ENCODE measurements at places on chromosomes 6 and 20.
A peak's percentile ranks its signal among the peaks of the same experiment; 100 is the strongest.

GRCh38 chr6:21505574-21505990, 88.0 kb upstream of the SOX4 start:
- no peak for DNase-seq

DNA sequence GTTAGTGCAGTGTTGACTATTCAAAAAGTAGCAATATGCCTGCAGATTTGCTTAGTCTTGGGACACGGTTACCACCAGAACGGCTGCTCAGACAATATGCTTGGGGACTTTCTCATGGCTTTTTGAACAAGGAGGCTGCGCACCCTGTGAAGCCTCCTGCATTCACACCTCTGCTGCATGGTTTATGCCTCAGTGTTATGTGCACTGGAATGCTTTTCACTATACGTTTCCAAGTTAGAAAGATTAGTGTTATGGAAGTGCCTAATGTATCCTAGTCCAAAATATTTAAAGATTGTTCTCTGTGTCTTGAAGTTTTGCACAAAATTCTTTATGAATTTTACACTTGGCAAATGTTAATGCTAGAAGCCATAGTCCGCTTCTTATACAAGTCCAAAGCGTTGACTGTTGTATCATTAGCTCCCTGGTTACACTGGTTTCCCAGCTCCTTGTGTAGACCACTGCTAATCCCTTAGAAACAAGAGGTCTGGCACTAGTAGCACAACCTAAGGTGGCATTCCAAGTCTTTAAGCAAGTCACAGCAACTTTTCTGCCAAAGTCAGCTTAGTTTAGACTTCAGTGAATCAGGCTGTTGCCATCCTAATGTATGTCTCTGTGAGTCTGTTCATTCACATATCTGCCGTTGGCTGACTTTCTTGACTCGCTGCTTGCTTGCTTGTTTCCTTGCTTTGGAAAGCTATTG, 26.3 kb upstream of the SLC22A1 start:
- no peak for DNase-seq

GRCh38 chr6:53067849-53068361, 2.7 kb downstream of the FBXO9 start:
- DNase-seq, result no peak

DNA sequence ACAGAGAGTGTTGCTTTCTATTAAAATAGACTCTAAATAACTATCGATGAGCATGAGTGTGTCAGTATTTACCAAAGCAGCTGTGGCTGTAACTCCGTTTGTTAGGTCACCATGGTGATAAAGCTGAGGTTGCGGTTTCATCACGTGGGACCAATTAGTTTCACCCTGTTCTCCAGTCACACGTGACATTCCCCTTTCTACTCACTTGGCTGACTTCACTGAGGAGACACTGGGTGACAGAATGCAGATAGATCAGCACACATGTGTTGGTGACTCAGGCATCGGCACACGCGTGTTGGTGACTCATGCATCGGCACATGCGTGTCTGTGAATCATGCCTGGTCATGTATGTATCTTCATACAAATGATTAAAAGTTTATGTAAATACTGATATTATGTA, 285.4 kb downstream of the THBS2 start:
- DNase-seq, result no peak

- no peak for DNase-seq
Measured at GRCh38 chr6:47064274-47064673, 22.1 kb upstream of the ADGRF1 start.

DNA sequence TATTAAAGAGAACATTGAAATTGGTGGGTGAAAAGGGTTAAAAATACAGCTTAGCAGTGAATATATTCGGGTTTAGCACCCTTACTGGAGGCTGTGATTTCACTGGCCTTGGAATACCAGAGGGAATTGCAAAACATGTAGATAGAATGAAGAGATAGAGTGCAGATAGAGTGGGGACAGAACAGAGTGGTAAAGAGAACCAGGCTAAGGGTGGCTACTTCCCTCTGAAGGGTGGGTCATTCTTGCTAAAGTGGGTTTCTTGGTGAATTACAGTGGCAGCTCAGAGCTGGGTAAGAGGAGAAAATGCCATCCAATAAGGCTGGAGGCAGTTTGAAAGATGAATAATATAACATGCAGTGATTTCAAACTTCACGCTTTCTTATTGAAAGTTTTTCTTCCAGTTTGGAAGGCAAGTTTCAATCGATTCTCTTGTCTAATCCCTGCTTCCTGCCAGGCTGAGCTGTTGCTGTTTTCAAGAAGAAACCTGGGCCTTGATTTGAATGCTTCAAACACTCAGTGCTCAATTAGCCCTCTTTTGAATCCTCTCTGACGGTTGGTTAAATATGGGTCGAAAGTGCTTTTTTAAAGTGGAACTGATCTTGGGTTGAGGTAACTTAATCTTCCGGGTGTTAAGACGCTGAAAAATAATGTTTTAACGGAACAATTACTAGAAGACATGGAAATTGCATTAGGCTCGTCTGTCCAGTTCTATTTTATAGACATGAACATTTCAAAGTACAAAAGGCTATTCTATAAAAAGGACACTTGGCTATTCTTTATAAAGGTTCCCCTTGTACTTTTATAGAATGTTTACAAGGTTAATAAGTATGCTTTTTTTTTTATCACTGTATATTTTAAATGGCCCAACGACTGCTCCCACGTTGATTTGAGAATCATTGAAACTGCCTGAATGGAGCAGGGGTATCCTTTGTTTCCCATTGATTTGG, 203.3 kb downstream of the BCAS1 start:
- no peak for DNase-seq

DNA sequence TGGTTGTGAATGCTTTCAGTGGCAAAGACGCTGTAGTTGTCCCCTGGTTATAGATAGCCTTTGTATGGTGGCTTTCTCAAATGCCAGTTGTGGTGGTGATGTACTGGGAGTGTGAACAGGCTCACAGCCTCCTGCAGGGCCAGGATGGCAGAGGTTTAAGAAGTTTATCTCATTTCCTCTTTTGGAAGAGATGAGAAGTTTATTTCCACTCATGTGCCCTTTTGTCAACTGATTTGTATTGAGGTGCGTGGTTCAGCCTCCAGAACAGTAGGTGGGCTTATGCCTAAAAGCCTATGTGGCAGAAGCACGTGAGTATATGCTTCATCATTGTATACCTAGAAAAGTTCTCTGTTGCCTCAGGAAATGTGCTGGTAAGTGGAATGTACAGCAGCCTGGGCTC, 13.7 kb upstream of the ZFP57 start:
- DNase-seq, result no peak

GRCh38 chr20:24533449-24533848, 64.0 kb downstream of the SYNDIG1 start:
- DNase-seq, result no peak

DNA sequence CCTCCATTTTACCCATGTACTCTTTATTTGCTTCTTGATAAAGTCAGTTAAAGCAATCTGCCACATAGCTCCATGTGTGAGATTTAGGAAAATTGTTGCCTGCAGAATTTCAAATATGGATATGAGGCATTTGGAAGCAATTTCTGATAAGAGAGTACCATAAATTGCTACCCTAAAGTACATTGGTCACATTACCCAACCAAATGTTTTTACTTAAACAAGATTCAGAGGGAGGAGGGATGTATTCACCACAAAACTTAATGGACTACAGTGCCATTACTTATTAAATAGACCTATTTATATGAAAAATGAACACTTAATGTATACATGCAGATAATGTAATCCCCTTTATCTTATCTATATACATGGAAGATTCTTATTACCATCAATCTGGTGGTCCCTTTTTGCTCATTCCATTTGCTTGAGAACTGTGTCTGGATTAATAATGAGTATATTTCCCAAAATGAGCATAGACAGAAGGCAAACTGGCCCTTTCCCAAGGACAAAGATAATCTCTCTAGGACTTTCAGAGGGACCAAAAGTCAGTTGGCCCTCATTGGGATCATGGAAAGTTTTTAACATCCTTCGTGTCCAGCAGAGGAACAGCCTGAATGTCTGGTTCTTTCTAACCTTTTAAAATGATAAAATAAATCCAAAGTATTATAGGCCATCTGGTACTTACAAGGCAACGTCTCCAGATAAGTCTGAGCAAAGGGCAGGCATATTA, 526.4 kb downstream of the CBLN4 start:
- no peak for DNase-seq

GRCh38 chr6:73878403-73878802, 182.4 kb downstream of the CD109 start:
- DNase-seq, result no peak

GRCh38 chr20:45962031-45962755, 9.8 kb downstream of the ZNF335 start:
- no peak for DNase-seq

GRCh38 chr6:156379392-156380289, 397.5 kb upstream of the ARID1B start:
- no peak for DNase-seq

- peak; percentile 67 for DNase-seq
Measured at GRCh38 chr20:54680872-54681619, 205.7 kb downstream of the DOK5 start.
